Ascending aorta (tissue), 2 donors: ENCODE measurements at places on chromosomes 13 and 19. TPM values are rescaled to one million over a fixed set of nuclear protein-coding genes. Genes with fewer than 3 reads are reported as not detected.

The AP1M1 gene
- total RNA-seq, result 162 TPM

The IGFL2 gene
- total RNA-seq, result not detected

The APOE gene
- total RNA-seq, result 436 TPM

The FBXO17 gene
- 47.4 TPM for total RNA-seq

The APLP1 gene
- 0.21 TPM for total RNA-seq

The F7 gene
- 0.85 TPM for total RNA-seq

The LONP1 gene
- 60.0 TPM for total RNA-seq

The EVI5L gene
- total RNA-seq, result 27.7 TPM

The ZNF284 gene
- 0.21 TPM for total RNA-seq

The RNF17 gene
- not detected for total RNA-seq

The RASAL3 gene
- total RNA-seq, result 4.4 TPM

DNA sequence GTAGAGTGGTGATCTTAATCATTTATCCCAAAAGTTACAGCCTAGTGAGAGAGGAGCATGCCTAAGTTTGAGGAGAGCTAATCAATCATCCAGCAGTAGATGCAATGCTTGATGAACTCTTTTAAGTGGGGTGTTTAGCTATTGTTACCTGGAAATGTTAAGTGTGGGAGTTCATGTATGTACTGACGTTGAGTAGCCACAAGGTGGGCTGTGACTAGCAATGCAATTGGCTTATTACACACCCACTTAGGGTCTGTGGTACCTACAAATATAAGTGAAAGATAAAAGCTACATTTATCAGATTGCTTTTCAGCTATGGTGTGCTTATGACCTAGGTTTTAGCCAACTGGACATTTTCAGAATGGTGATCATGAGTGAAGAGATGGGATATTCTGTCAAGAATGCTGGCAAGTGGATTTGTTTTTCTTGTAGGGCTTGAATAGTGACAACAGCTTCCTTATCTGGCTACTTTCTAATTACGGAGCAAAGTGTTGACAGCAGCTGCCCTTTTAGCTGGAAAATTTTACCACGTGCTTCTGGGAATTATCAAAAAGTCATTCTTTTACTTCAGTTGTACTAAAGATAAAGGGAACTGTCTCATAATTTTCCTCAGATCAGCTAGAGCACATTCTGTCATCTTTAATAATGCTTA is 170.6 kb downstream of the POSTN start:
- DNase-seq, result no peak

- no peak for DNase-seq
These were observed 1566.6 kb downstream of the EFNB2 start for GRCh38 chr13:104968876-104969275.

- peak; percentile 95 for DNase-seq
These were observed 8.6 kb upstream of the BCAT2 start for GRCh38 chr19:48819366-48819816.

GRCh38 chr13:109792416-109793059 is 6.2 kb upstream of the IRS2 start:
- DNase-seq, result no peak

DNA sequence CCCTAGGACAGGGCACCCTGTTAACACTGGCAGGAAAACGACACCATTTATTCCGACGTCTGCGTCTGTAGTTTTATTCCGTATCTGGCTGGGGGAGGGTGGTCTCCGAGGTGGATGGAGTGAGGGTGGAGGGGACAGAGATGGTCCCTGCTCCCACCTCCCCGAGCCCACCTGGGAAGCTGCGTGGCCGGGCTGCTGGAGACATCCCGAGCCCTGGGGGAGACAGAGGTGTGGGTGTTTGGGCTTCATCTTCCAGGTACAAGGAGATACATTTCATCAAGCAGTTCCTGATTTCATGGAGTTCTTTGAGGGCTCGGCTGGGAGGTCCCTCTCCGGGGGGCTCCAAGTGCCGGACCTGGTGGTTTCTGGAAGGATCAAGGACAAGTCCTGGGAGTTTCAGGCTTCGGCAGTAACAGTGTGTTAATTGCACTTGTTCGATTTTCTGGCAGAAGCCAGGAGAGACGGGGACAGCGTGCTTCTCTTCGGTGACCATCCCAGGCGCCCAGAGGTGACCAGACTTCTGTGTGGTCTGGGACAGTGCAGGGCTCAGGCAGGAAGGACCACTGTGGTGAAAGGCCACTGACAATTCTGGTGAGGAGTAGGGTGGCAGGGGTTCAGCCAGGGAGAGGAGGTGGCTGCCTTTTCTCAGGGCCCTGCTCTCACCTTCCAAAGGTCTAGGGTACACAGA is 20.1 kb upstream of the MKNK2 start:
- DNase-seq, result no peak

GRCh38 chr13:111630406-111630805 is 310.0 kb downstream of the TEX29 start:
- no peak for DNase-seq

DNA sequence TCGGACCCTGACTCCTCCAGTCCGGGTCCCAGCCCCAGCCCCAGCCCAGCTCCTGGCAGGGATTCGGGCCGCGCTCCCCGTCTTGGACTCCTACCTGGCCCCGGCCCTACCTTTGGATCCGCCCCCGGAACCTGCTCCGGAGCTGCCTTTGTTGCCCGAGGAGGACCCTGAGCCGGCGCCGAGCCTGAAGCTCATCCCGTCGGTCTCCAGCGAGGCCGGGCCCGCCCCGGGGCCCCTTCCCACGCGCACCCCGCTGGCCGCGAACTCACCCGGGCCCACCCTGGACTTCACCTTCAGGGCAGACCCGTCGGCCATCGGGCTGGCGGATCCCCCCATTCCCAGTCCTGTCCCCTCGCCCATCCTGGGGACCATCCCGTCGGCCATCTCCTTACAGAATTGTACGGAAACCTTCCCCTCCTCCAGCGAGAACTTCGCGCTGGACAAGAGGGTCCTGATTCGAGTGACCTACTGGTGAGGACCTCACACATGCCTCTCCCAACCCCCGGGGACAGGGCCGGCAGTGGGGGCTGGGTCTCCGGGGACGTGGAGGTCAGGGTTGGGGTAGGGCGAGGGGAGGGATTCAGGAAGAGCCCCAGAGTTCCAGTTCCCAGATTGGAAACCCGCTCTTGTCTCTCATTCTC is 732 bp downstream of the SELENOV start:
- DNase-seq, result no peak

DNA sequence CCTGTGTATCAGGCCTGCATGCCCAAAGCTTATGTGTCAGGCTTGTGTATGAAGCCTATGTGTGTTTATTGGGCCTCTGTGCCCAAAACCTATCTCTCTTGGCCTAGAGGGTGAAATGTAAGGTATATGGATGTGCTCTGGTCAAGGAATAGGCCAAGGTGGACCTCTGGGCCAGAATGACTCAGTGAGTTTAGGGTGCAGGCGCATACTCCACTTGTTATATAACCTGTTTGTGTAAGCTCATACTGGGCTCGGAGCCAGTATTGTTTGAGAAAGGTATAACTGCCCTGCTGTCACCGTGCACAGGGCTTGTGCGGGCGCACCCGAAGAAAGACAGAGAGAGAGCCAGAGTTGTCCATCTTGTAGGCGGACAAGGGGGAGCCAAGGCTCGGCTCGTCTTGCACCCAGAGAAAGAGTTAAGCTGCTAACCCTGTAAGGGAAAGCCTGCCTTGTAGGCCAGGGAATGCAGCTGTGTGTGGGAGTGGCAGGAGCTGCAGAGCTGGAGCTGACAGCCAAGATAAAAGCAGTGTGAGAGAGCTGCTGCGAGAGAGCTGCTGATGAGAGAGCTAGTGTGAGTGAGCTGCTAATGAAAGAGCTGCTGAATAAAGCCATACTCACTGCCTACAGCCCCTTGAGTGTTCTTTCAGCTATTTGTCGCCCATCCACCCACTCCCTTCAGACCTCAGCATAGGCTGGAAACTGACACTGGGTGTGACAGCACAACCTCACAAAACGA is 43.4 kb upstream of the N4BP2L1 start:
- no peak for DNase-seq

GRCh38 chr13:23688336-23688735 is 118.1 kb downstream of the TNFRSF19 start:
- DNase-seq, result no peak

DNA sequence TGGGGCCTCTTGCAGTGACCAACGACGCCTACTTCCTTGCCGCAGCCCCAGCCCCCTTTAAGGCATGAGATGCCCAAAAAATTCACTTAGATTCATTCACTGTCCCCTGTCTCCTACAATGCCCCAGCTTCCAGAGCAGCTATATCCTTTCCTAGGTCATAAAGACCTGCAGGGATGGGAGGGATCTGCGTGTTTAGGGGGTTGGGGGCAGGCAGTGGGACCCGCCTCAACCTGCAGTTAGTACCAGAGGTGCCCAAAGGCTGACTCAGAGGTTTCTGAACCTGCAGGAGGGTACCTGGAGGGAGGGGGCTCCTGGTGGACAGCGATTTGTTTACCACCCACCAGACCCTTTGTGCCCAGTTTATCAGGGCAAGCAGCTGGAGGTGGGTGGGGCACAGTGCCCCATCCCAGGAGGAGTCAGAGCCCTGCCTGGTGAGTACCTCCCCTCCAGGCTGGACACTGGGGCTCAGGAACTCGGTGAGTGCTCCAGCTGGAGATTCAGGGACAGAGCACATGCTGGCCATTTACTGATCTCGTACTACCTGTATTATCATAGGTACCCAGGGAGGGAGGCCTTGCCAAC is 10.1 kb downstream of the RPS28 start:
- no peak for DNase-seq

DNA sequence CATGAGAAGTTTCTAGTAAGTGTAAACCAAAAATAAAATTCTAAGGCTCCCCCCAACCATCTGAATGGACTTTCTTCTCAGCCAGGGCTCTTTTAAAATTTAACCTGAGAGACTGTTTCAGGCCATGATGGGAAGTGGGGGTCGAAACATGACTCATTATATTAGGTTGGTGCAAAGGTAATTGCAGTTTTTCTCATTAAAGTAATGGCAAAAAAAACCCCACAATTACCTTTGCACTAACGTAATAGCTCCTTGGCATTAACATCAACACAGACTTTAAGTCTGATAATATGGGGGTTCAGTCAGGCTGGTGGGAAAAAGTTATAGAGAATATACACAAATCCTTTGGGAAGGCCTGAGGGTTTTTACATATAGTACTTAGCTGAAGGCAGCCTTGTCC is 9.4 kb upstream of the SPART start:
- DNase-seq, result no peak

- no peak for DNase-seq
These were observed 418.9 kb downstream of the KLF12 start for GRCh38 chr13:73715114-73715910.

DNA sequence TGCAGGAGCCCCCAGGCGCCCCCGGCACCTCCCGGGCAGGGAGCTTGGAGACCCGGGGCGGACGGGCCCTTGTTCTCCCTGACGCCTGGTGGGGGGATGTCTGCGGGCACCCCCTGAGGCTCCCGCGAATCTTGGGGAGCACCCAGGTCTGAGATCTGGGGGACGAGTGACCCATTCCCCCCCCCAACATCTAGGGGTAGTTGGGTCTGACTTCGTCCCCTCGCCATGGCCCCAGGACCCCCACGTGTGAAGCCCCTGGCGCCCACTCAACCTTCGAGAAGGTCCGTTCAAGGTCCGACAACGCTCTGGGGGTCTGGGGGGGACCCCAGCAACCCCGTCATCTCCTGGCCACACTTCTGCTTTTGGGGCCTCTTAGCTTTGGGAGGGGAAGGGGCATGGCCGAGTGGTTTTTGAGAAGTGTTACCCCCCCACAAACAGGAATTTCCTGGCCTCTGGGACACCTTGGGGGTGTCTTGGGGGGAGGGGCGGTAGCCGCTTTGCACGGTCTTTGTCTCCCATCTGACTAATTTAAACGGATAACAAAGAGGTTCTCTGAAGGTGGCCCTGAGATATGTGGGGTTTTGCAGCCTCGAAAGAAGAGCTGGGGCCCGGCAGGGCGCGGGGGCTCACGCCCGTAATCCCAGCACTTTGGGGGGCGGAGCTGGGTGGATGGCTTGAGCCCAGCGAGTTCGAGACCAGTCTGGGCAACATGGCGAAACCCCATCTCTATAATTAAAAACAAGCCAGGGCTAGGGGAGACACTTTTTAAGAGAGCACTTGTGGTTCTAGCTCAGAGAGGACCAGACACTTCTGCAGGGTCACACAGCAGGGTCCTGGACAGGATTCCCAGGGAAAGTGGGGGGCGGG is 608 bp downstream of the CNN2 start:
- no peak for DNase-seq

- no peak for DNase-seq
These were observed 72.7 kb downstream of the DNAJC15 start for GRCh38 chr13:43095771-43096719.

- DNase-seq, result no peak
These were observed 19.3 kb downstream of the FBXO17 start for GRCh38 chr19:38956264-38956663.

GRCh38 chr19:5679289-5680083 is 830 bp downstream of the MICOS13 start:
- DNase-seq, result no peak

- DNase-seq, result no peak
These were observed 241.9 kb downstream of the UQCRFS1 start for GRCh38 chr19:28971049-28971448.

GRCh38 chr13:44155422-44156293 is 218.0 kb upstream of the SERP2 start:
- DNase-seq, result no peak

- no peak for DNase-seq
These were observed 3.3 kb downstream of the MBD3L1 start for GRCh38 chr19:8835446-8835845.

GRCh38 chr13:98129059-98129746 is 13.7 kb upstream of the FARP1 start:
- no peak for DNase-seq

DNA sequence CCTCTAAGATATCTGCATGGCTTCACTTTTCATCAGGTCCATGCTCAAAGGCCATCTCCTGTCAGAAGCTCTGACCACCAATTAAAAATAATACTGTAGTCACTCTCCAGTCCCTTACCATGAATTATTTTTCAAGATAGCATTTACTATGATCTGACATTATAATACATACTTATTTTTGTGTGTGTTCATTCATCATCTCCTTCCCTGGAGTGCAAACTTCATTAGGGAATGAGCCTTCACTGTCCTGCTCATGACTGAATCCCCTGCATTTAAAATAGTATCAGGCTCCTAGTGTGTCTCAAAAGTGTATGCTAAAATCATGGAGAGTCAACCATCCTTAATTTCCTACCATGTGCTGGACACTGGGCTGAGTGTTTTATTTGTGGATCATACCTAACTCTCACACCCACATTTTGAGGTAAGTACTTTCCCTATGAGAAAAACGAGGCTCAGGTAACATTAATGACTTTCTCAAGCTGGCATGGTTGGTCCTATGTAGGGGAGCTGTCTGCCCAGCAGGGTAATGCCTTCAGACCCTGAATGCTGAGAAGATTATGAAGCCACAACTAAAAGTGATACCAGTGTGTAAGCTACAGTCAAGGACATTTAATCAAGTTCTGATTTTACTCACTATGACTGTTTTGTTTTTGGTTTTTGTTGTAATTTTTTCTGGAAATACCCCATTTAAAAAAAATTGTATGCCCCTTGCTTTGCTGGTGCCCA is 16.3 kb downstream of the PLA2G4C start:
- no peak for DNase-seq

- DNase-seq, result no peak
These were observed 534 bp downstream of the STK24 start for GRCh38 chr13:98576200-98576945.
